Germinal center (tissue), 1 donor: ENCODE measurements at places on chromosomes 2 and 18.
A peak's percentile ranks its signal among the peaks of the same experiment; 100 is the strongest.

GRCh38 chr18:48656582-48656981, 117.8 kb downstream of the CTIF start:
- DNase-seq = no peak

DNA sequence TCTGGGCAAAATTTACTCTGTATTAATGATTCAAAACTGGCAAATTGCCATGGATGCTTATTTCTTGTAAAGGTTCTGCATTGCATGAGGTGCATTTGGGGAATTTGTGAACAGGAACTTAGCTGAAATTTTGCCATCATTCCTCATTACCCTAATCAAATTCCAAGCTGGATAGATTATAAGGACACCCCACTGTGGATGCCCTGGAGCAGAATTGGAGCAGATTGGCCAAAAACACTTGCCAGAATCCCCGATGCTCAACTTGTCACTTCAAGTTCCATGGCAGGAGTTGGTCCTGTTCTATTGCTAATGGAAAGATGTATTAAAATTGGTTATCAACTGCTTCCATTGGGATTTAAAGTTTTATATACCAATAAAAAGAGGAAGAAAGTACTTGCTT, 237.9 kb downstream of the CCDC102B start:
- no peak for DNase-seq

DNA sequence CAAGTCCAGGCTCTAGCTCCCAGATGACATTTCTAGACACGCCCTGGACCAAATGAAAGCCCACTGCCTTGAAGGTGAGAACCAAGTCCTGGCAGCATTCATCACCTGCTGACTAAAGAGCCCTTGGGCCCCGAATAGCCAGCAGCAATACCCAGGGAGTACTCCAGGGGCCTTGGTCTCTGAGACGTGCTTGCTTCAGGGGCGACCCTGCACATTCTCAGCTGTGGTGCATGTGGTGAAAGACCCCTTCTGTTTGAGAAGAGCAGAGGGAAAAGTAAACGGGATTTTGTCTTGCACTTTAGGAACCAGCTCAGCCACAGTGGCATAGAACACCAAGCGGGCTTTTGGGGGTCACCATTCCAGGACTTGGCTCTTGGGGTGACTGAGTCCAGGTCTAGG, 260.5 kb upstream of the MYT1L start:
- no peak for DNase-seq

- DNase-seq = no peak
These were observed 60.6 kb downstream of the ZNF516 start for GRCh38 chr18:76434452-76434851.

DNA sequence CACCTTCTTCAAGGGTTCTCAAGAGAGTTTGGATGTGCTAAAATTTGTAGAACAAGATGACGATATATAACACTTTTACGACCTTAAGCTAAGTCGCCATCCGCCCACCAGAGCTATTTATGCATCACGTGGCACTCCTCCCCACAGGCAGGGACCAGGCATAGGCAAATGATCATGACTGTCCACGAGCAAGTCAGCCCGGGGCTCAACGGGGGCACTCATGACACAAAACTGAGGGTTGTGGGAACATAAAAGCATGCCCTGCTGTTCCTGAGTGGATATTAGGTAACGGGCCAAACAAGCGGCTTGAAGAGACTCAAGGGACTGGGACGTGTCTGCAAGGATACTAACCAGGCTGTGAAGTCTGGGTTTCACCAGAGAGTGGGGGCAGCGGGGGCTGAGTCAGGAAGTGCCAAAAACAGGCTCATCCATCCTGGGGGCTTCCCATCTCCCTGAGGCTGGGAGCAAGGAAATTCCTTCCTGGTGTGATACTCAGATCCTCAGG, 58.1 kb downstream of the FAM178B start:
- no peak for DNase-seq

DNA sequence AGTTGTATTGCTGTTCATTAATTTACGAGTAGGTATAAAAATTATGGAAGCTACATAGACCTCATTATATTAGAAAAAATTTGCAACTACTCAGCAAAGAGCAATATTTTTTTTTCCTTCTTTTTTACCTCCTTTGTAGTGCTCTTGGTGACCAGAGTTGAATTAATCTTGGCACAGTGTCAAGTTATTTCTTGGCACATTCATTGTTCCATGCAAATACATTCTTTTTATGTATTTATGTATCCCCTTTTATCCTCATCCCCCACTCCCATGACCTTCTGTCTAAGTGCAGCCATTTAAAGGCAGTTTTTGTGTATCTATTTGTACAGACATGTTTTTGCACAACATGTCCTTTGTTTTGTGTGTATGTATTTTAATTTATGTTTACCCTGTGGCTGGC, 224.5 kb downstream of the CCDC102B start:
- DNase-seq = no peak

DNA sequence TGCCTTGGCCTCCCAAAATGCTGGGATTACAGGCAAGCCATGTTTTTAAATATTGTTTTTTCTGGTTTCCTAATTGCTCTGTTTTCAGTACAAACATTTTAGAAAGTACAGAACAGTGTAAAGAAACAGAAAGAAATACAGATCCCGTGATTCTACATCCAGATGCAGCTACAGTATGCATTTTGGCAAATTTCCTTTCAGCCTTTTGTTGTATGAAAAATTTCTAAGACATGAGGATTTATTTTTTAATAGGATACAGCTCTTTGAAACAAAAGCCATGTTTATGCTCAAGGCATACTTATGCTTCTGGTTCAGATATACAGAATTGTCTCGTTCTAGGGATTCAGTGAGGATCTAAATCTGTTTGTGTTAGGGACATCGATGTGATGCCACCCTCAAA, 109.5 kb downstream of the MAP2 start:
- DNase-seq = no peak

DNA sequence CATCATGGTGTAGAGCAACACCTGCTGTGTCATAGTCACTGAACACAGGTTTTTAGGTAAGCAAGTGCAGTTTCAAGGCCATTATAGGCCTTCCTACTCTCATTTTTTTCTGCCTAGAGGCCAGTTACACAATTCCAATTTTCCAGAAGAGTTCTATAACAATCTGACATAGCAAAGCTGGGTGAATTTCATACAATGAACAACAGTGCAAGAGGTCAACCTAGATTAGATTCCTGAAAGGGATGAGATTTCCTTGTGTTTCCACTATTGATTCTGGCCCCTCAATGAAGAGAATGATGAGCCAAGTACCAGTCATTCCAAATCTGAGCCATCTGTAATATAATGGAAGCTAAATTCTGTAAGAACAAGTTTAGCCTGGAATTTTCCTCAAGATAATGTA, 15.3 kb upstream of the CD28 start:
- no peak for DNase-seq

- peak; percentile 74 for DNase-seq
These were observed 31.4 kb upstream of the KCMF1 start for GRCh38 chr2:84939426-84940087.

- no peak for DNase-seq
These were observed 654.5 kb upstream of the CDH2 start for GRCh38 chr18:28831476-28831875.
